ENCODE measurements at places on chromosomes 6 and 20. TPM values are rescaled to one million over a fixed set of nuclear protein-coding genes. Genes with fewer than 3 reads are reported as not detected.

GRCh38 chr6:142318714-142319113, 16.9 kb downstream of the ADGRG6 start:
- H3K36me3 ChIP-seq = no peaks in the 10 kb centered on the region
- no peak for DNase-seq
- no peak overlapping the region for H3K27ac ChIP-seq
- no peaks in the 10 kb centered on the region for H3K4me1 ChIP-seq
- H3K4me3 ChIP-seq = no peak overlapping the region

DNA sequence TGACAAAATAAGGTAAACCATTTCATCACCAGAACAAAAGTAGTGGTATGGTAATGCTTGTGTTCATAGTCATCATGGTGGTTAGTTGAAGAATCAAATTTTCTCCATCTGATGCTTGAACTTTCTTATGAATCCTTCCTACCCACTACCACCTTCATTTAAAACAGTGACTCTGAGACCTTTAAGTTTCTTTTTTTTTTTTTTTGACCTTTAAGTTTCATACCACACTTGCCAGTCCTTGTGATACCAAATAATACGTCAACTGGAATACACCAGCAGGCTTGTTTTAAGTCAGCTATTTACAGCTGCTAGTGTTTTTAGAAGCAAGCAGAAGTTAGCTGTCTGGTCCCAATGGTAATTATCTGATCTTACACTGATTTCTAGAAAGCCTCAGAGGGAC, 413.4 kb upstream of the SOX4 start:
- no peak overlapping the region for H3K27ac ChIP-seq
- H3K4me3 ChIP-seq = no peak overlapping the region
- H3K27me3 ChIP-seq = no peaks in the 10 kb centered on the region
- no peak for DNase-seq

- DNase-seq = no peak
- H3K27ac ChIP-seq = no peak overlapping the region
- H3K4me1 ChIP-seq = no peaks in the 10 kb centered on the region
- no peak overlapping the region for H3K4me3 ChIP-seq
These were observed 12.8 kb upstream of the SASH1 start for GRCh38 chr6:148329596-148330381.

- H3K27me3 ChIP-seq = no peaks in the 10 kb centered on the region
- peaks cover 3% of the 10 kb centered on the region for H3K4me1 ChIP-seq
- no peak overlapping the region for H3K4me3 ChIP-seq
- DNase-seq = no peak
- H3K27ac ChIP-seq = no peak overlapping the region
These were observed 28.5 kb downstream of the AGPAT4 start for GRCh38 chr6:161245363-161245762.

GRCh38 chr6:87407561-87407900, 241 bp upstream of the CFAP206 start:
- H3K27ac ChIP-seq = no peak overlapping the region
- H3K27me3 ChIP-seq = peaks cover 16% of the 10 kb centered on the region
- H3K36me3 ChIP-seq = no peaks in the 10 kb centered on the region
- H3K4me1 ChIP-seq = peaks cover 2% of the 10 kb centered on the region
- no peak for DNase-seq

The RSPO3 gene
- total RNA-seq = 1.3 TPM

The PAX1 gene
- 12.3 TPM for total RNA-seq
